ENCODE measurements at places on chromosomes 7 and 10.

- DNase-seq: no peak
These were observed 18.8 kb downstream of the ANXA11 start for GRCh38 chr10:80186364-80187012.

- no peak for DNase-seq
These were observed 120.3 kb upstream of the GLCCI1 start for GRCh38 chr7:7848246-7848645.

DNA sequence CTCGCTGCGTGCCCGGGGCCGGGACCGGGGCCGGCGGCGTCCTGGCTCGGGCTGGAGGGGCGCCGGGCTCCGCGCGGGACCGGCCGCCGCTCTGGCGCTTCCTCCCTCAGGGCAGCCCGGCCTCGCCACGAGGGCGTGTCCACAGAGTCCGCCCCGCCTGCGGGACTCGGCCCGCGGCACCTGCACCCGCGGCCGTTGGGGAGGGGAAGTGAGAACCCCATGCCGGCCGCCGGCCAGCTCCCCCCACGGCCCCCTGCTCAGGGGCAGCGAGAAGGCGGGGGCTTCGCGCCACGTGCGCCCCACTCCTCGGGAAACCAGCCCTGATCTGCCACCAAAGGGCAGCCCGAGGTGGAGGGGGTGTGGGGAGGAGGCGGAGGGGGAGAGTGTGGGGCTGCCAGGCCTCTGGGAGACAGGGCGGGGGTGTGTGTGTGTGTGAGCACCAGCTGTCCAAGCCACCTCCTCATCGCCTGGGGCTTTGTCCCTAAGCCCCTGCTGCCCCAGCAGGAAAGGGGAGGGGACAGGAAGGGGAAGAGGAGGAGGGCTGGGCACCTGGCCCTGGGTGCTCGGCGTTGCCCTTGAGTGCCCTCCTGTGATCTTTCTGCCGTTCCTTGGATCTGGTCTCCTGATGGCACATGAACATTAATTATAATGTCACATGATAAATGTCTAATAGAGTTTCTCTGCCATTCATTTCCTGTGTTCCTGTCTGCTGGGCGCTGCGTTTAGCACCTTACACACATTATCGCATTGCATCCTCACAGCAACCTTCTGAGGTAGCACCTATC, at the start of gene PIK3AP1:
Gene PIK3AP1 (minus strand): TSS at position 93 of the 785 bp plus-strand sequence. CDS start 120 bp downstream, outside the sequence.
- no peak for DNase-seq

GRCh38 chr7:80934321-80934720, 15.5 kb upstream of the SEMA3C start:
- DNase-seq: no peak

DNA sequence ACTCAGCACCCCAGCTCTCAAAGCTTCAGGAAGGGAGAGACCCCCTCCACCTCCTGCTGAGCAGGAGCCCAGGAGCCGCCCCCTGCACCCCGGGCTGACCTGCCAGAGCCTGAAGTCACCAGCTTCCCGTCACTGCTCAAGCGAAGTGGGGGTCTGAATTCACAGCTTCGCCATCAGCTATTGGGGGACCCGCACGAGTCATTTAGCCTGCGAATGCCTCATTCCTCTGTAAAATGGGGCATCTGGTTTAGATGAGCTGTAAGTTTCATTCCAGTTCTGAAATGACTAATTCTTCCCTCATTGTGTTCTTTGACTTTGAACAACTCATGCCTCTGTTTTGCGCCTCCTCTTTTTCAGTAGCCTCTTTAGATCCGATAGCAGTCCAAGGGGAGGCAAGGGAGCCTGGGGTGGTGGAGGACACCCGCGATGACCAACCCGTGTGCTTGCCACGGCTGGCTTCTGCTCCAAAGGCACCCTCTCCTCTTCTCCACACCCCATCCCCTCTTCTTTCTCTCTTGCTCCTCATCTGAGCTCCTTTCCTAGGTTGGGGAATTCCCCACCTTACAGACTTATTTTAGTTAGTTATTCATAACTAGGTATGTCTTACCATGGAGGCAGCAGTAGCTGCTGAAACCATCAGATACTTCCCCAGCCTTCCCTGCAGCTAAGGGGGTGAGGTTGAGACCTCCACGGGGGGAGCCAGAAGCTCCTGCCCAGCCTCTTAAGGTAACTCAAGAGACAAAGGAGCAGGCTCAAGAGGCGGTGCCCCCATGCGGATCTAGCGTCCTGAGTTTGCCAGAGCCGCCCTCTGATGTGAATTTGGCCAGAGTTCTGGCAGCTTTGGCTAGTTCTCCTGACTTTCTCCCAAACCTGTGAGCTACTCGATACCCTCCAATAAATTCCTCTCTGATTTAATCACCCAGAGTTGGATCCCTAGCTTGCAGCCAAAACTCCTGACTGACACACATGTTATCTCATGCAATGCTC, 47.7 kb downstream of the RBM17 start:
- DNase-seq: no peak

- no peak for DNase-seq
These were observed 8.3 kb upstream of the KAZALD1 start for GRCh38 chr10:101053516-101053915.

GRCh38 chr10:48390933-48391845, 84.7 kb downstream of the MAPK8 start:
- DNase-seq: no peak

GRCh38 chr7:151810441-151811232, 66.3 kb downstream of the PRKAG2 start:
- no peak for DNase-seq

DNA sequence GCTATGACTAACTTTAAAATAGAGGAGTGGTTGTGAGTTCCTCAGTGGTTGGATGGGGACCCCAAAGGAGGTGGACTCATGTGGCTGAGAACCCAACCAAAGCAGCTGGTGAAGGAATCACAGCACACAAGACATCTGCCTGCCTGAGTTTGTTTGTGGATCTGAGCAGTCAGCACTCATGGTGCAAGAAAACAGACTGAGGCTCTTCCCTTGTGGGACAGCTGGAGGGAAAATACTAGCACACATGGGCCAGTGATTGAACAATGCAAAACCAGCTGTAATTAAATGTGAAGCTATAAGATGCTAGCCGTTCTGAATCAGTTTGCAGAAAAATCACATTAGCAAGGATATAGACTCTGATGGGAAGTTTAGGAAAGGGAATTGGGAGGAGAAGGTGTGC, 707.3 kb downstream of the GRID1 start:
- DNase-seq: no peak

- DNase-seq: no peak
These were observed 393.4 kb upstream of the SORCS1 start for GRCh38 chr10:107557916-107558315.

DNA sequence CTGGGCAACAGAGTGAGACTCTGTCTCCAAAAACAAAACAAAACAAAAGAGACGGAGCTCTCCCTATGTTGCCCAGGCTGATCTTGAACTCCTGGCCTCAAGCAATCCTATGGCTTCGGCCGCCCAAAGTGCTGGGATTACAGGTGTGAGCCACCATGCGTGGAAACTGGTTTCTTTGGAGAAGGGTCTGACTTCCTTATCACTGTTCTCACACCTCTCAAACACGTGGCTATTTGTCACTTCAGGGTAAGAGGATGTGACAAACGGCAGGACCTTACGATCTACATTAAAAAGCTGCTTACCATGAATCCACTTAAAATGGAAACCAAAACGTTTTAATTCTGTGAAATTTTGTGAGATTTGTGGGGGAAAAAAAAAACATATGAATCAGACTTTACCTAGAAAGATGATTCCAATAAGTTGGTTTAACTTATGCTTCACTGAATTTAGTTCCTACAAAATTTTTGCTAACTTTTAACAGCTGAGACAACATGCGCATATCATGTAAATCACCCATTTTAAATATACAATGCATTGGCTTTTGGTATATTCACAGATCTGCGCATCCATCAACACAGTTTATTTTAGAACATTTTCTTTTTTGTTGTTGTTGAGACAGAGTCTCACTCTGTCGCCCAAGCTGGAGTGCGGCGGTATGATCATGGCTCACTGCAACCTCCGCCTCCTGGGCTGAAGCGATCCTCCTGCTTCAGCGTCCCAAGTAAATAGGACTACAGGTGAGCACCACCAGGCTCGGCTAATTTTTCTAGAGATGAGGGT, 18.7 kb upstream of the FOXK1 start:
- DNase-seq: no peak

GRCh38 chr10:91159254-91159783, 61.1 kb upstream of the PCGF5 start:
- DNase-seq: no peak

GRCh38 chr7:66493235-66494205, 135.2 kb upstream of the KCTD7 start:
- DNase-seq: peak; percentile 99

DNA sequence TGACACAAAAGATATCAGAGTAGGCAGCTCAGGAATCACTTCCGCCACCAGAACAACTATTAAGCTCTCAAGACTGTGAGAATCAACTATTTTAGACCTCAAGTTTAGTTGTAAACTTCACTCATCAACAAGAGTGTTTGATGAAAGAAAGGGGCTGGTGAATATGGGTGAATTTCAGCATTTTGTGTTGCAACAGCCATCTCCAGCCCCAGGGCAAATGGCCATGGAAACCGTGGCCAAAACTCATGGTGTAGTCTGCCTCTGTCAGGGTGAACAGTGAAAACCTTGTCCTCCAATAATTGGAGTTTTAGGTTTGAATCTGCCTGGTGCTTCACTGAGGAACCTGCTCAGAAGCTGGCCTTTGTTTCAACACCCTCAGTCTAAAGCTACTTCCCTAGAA, 60.0 kb downstream of the POLR1F start:
- DNase-seq: no peak

GRCh38 chr10:79084012-79084971, 15.5 kb downstream of the ZMIZ1 start:
- DNase-seq: peak; percentile 89

GRCh38 chr7:134395604-134396003, 63.3 kb downstream of the AKR1B1 start:
- DNase-seq: no peak

DNA sequence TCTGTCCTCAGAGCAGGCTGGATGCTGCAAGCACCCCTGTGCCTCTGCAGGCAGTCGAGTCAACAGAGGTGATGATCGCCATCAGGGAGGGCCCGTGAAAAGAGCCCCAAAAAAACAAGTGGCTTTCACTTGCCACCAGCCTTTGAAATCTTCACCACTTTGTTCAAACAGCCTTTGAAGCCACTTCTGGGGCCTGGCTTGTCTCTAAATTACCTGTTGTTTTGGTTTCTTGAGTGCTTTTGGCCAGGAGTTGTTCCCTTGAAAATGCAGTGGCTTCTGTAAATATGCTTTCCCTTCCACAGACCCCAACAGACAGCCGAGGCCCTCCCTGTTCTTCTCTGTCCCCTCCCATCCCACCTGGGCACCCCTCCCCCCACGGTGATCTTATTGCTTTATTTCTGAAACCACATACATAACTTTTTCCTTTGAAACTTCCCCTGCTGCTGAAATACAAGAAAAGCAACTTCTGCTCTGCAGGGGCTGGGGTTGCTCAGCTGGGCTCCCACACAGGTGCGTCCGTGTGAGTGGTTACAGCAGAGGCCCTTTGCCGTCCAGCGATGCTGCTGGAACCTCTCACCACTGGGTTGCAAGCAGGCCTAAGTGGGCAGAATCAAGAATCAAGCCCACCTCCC, 283.8 kb upstream of the SHH start:
- DNase-seq: no peak

GRCh38 chr7:92456236-92456635, 9.0 kb downstream of the GATAD1 start:
- no peak for DNase-seq

GRCh38 chr10:22609719-22610465, 104.5 kb downstream of the PIP4K2A start:
- DNase-seq: no peak

DNA sequence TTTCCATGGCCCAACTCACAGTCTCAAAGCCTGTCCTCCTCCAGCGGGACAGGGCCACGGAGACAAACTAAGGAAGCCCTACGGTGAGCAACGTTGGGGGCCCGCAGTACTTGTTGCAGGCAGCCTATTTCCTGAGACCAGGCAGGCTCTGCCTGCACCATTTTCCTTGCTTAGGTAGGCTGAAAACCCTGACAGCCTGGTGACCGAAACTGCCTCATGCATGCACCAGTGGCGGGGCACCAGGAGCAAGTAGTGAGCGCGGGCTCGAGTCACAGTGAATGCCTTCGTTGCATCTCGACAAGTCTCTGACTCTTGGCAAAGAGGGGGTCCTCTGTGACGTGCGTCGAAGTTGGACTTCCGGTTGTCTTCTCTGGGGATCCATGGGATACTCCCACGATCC, 23.3 kb upstream of the ZNF273 start:
- no peak for DNase-seq

DNA sequence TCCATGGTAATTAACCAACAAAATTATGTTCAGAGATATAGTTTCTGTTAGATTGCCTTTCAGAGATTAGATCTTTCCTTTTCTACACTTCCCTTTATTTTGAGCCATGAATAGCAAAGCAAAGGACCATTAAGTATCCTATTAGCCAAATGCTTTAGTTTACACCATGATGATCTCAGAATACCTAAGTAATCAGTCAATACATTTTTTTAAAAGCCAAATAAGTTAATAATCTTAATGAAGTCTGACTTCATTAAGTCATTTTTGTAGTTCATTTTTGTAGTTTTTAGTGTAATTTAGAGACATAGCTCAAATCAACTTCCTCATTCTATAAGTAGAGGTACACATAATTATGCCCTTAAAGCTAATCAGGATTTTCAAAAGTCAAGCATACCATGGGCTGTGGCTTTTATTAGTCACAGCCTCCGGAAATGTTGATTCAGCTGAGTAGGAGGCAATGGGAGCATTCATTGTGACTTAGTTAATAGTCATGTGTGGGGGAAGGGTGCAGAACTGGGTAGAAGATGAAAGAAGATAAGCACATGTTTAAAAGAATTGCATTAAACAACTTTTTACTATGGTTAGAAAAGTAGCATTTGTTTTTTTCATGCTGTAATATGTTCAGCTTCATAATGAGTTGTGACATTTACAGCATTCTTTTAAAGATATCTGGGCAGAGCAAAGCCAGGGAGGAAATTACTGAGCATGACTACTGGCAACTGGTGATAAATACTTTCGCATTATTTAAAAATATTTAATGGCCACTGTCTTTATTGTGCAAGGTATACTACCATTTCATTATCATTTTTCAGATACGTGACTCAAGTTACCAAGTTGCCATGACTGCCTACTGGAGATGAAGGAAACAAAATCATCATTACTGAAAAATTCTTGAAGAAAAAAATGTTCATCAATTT, 57.3 kb upstream of the CCDC71L start:
- no peak for DNase-seq

- DNase-seq: no peak
These were observed 10.8 kb downstream of the PRPS1L1 start for GRCh38 chr7:18016547-18017444.

DNA sequence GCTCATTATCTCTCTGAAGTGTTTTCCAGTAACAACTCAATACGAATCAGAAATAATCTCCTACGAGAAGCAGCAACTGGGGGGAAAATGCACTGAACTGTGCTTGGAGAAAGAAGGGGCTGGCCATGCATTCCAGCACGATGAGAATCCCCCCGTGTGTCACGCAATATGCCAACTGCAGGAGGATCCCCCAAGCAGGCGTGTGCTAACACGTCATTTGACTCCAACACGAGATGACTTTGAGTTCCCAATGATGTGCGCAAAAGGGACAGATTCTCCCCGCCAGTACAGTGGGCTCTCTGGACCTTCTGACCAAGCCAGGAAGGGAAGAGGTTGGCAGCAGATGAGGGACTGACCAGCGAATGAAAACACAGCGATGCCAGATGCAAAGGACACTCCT, 105.5 kb downstream of the KCNMA1 start:
- DNase-seq: no peak

Data from ascending aorta (tissue), 2 donors.